ENCODE measurements at places on chromosomes 3 and 15.

- DNase-seq, result no peak
Measured at GRCh38 chr3:172511783-172512762, 11.2 kb downstream of the TNFSF10 start.

GRCh38 chr3:127137757-127138536 lies 55.0 kb upstream of the PRR23E start:
- no peak for DNase-seq

DNA sequence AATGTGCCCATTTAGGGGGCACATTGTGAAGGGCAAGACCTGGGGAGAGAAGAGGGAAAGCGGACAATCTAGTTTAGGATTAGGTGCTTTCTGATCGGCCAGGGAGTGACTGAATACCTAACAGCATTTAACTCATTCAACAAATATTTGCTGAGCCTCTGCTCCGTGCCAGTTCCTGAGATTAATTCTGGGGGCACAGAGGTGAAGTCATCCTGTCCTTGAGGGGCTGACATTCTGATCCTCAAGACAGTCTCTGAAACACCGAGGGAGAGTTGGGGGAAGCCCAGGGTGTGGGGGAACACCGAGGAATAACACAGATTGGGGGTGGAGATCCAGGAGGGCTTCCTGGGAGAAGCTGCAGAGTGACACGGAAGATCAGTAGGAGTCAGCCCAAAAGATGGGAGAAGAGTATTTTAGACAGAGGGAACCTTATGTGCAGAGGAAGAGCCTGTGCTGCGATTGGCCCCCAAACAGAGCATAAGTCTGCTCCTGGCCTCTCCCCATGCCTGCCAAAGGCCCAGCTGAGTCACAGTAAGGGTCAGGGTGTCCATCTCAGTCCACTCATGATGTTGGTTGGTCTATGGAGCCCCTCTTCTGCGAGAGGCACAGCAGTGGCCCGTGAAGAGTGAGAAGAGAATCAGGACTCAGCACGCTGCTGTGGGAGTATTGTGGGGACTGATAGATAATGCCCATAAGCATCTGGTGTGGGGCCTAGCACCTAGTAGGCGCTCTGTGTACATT lies 60.2 kb downstream of the AMOTL2 start:
- DNase-seq, result no peak

GRCh38 chr3:157201648-157202278 lies 41.8 kb upstream of the CCNL1 start:
- DNase-seq, result peak; percentile 18

- no peak for DNase-seq
Measured at GRCh38 chr15:39857132-39857531, 62.9 kb downstream of the GPR176 start.

All from NCI-H1436 (cell line).